ENCODE measurements at places on chromosomes 7 and 10.

DNA sequence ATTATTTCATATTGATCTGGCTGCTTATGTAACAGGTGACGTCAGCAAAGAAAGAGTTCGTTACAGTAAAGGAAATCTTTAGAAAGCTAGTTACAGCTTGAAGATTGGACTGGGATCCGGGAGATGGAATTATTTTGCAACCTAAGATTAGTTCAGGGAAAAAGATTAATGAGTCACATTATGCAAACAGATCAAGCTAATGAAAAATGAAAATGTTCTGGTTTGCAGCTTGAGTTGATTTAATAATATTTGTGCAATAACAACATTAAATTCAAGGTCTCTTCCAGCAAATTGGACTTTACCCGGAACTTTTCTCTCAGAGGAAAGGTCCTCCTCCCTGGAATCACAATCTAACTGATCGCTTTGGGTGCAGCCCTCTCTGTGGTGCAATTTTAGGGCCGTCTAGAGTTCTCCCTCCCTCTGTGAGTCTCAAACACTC, 119.5 kb downstream of the OTUD1 start:
- DNase-seq, result no peak

GRCh38 chr10:87059401-87059800, 35.2 kb downstream of the GLUD1 start:
- no peak for DNase-seq

- no peak for DNase-seq
Observed at GRCh38 chr10:3763852-3764625, 21.0 kb downstream of the KLF6 start.

- peak; percentile 73 for DNase-seq
Observed at GRCh38 chr10:24449321-24449740, 240.4 kb downstream of the KIAA1217 start.

DNA sequence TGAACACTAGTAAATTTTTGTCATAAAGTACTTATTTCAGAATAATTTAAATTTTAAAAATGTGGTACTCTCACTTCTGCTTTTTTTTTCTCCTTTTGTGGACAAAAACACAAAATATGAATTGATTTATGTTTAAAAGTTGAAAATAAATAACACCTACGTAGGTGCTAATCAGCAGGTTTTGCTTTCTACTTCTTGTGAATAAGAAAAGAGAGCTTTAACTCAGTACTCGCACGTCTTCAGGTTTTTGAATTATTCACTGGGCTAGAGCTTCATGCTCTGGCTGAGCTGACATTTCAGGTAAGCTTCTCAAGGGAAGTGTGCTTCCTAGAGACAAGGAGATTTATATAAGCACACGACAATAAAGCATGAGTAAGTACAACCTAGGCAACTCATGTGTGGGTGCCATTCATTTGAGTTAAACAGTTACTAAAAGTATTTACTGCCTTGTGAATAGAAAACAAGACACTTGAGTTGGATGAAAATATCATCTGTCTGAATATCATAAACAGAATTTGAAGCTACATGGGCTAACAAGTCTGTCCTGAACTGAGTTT, 190.0 kb upstream of the POT1 start:
- no peak for DNase-seq

GRCh38 chr10:114655671-114656070, 2.4 kb downstream of the ABLIM1 start:
- DNase-seq, result no peak

DNA sequence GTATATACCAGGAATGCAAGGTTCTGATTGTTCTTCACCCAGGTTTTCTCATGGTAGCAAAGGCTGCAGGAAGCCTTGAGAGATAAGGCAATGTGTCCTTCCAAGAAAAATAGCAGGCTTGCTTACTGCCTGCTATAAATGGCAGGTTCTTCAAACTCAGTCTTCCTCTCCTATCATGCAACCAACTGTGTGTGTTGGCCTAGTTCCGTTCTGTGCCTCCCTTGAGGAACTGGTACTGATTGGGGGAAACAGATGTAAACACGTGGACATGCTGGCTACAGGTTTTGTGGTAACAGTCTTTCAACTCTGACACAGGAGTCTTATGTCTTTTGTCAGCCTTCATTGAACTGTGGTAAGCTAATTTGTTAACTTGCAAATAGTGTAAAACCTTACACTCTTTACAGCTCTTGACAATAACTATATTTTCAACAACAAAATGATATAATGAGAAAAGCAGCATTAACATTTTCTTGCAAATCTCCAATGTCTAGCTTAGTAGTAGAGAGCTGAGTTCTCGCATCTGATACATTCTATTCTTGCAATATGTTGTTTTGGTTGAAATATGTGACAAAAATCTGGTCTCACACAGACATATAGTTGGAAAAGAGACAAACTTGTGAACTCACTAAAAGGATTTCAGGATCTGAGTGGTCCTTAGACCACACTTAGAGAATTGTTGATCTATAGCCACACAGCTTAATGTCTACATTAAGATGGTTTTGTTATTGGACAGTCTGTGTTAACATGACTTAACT, 54.7 kb upstream of the LSM8 start:
- DNase-seq, result no peak

GRCh38 chr10:13987446-13987845, 343.3 kb downstream of the FRMD4A start:
- DNase-seq, result no peak

DNA sequence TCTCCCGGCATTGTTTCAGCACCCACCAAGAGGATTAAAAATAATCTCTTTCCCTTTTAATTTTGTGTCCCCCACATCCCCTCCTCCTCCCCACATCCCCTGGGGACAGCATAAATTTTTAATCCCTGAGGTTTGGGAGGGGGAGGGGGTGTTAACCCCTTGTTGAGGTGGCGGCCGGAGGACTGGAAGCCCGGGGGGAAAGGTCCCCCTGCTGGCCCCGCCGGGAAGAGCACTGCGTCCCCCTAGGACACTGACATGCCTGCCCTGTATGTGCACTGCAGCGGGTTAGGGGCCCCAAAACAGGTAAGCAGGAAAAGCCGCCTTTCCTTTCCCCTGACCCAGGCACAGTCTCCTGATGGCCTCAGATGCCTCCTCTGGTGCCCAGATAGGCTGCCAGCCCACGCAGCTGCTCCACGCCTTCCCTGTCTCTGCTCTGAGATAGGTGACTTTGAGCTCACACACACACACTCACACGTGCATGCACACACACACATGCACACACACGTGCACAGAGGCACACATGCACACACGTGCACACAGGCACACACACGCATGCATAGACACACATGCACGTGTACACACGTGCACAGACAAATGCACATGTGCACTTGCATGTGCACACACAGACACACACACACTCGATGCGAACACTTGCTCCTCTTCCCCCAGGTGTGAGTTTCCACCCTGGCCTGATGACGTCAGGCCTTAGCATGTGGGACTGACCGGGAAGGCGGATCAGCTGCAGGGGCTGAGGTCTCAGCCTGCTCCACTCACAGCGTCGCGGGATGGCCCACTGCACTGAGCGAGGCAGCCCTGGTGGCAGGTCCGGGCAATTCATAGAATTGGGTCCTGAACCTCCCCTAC, 12.3 kb downstream of the CNPY1 start:
- DNase-seq, result no peak

- no peak for DNase-seq
Observed at GRCh38 chr7:88771417-88771816, 11.9 kb downstream of the ZNF804B start.

- no peak for DNase-seq
Observed at GRCh38 chr7:123537026-123537642, 2.7 kb upstream of the IQUB start.

DNA sequence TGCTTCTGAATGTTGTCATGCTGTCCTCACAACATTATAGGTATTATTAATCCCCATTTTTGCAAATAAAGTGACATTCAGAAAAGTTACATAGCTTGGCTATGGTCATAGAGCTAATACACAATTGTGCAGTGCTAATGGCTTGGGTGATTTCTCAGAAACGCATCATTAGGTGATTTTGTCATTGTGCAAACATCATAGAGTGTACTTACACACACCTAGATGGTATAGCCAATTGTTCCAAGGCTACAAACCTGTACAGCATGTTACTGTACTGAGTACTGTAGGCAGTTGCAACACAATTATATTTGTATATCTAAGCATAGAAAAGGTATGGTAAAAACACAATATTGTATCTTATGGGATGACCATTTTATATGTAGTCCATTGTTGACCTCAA, 91.0 kb downstream of the BTAF1 start:
- DNase-seq, result no peak

DNA sequence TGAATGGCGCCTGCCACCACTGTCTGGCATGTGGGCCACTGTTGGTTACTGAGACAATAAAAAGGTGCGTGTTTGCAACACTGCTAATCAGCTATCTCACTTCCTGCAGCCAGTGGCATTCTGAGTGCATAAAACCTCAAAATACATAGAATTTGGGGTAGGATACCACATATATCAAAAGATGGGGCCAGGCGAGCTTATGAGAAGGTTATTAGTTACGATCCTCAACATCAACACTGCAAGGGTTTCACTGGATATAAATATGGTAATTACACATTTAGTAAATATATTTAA, 200.2 kb downstream of the WDR37 start:
- no peak for DNase-seq

GRCh38 chr10:118504467-118505205, 90.8 kb downstream of the PRLHR start:
- no peak for DNase-seq

GRCh38 chr10:97134983-97135382, 50.8 kb downstream of the SLIT1 start:
- no peak for DNase-seq

DNA sequence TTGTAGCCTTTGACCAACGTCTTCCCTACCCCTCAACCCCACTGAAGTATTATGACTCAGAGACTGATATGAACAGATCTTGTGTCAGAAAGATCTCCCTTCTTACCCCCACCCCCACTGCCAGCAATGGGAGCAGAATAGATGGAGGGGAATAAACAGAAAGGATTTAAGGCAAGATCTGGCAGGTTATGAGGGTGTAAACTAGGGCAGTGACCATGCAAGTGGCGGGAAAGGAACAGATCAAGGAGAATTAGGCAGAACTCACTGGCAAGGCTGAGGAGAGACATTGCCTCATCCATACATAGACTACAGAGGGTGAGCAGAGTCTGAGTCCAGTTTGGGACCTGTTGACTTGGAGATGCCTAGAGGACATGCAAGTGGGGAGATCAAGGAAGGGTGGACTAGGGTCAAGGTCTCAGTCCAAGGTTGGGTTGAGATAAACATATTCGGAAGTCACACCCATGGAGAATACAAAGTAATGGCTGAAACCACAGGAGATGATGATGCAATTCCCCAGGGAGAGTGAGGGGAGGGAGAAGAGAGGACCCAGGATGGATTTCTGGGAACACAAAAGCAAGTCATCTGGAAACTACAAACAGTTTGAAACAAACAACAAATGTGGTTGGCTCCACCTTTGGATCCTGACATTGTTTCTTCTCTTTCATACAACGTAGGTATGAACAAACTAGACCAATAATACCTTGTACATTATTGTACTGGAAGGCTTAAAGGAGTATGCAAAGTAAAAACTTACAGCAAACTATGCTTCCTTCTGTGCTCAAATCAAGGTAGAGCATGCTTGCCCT, 44.9 kb upstream of the IL6 start:
- no peak for DNase-seq

- peak; percentile 42 for DNase-seq
Observed at GRCh38 chr10:3195726-3196125, 23.1 kb upstream of the PITRM1 start.

DNA sequence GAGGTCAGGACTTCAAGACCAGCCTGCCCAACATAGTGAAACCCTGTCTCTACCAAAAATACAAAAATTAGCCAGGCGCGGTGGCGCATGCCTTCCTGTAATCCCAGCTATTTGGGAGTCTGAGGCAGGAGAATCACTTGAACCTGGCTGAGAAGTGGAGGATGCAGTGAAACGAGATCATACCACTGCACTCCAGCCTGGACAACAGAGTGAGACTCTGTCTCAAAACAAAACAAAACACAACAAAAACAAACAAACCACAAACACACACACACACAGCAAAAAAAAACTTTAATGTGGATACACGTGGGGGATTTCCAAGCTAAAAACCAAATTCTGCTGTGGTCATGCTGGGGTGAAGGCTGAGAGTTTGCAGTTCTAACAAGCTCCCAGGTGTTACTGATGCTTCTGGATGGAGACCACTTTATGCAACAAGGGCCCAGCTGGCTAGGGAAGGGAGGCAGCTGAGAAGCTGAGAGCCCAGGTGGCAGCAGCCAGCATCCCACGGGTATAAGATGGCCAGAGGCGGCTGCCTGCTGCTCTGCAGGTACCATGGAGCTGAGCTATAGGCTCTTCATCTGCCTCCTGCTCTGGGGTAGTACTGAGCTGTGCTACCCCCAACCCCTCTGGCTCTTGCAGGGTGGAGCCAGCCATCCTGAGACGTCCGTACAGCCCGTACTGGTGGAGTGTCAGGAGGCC, at the start of gene ZP3:
Gene ZP3, plus strand, starts transcription at position 538 of the 699 bp plus-strand sequence. Its CDS starts 15 bp downstream, at position 553.
- DNase-seq, result no peak

- DNase-seq, result peak; percentile 22
Observed at GRCh38 chr7:135508883-135509588, 866 bp downstream of the CNOT4 start.

DNA sequence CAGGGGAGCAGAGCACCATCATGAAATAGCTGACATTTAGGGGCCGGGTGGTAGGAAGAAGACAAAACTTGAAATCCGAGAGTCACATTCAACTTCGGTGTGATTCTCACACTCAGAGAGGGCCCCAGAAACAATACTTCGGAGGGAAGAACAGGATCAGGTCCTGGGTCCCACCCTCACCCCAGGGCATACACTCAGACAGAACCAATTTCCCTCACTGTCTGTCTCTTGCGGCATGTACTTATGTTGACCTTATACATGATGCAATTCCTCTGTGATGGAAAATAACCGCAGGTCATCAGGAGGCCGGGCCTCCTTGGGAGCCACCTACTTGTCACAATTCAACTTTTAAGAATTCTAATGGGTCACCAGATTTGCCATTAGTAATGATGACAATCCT, 26.3 kb upstream of the HMX3 start:
- no peak for DNase-seq

GRCh38 chr10:52950578-52950977, 178.0 kb upstream of the MBL2 start:
- DNase-seq, result no peak

- no peak for DNase-seq
Observed at GRCh38 chr7:73682745-73683055, 553 bp downstream of the DNAJC30 start.

GRCh38 chr10:24871011-24871935, 81.1 kb downstream of the PRTFDC1 start:
- no peak for DNase-seq

DNA sequence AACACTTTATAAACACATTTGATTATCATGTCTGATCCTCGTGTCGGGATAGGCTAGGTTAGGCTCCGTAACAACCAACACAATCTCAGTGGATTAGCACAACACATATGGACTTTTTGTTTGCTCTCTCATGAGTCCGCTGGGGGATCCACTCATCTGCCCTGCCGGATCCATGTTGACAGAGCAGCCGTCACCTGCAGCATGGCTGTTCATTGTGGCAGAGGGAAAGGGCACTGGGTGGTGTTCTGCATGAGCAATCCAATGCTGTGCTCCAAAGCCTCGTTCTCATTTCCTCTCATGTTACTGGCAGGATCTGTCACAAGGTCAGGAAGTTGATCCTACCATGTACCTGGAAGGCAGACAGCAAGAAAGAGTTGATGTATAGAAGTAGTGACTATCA, 62.5 kb upstream of the RAPGEF5 start:
- DNase-seq, result no peak
